ENCODE measurements at places on chromosomes 6 and 20.

DNA sequence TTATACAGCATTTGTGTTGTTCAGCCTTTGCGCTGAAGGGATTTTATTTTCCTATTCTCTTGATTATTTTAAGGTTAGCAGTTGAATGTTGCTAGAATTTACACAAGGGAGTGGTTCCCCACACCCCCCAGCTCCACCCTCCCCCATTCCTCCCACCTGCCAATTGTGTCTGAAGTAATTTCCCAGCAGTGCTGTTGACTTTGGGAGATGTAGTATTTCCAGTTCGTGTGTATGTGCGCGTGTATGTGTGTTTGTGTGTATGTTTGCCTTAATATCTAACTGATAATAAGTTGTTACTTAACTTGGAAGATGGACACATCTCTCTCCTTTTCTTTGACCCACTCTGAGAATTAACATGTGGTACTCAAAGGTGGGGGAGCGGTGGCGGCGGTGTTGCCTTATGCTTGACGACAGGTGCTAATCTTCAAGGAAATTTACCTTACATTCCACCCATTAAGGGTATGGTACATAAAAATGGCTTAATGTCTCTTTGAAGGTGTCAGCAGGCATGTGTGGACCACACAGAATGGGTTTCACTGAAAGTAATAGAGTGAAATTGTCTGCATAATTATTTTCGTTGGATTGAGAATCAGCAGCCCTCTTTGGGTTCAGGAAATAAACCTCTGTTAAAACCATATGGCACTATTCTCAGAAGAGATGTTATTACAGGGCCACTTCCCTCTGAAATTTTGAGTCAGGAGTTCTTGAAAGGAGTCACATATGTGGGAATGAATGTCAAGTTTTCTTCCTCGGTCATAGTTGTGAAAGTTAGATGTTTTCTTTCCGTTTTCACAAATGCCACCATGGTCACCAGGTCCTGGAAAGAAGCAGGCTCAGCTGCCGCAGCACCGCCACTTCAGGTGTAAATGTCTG, 95.6 kb upstream of the SUPT3H start:
- DNase-seq = no peak

- no peak for DNase-seq
Measured at GRCh38 chr6:144820270-144820669, 535.1 kb downstream of the UTRN start.

DNA sequence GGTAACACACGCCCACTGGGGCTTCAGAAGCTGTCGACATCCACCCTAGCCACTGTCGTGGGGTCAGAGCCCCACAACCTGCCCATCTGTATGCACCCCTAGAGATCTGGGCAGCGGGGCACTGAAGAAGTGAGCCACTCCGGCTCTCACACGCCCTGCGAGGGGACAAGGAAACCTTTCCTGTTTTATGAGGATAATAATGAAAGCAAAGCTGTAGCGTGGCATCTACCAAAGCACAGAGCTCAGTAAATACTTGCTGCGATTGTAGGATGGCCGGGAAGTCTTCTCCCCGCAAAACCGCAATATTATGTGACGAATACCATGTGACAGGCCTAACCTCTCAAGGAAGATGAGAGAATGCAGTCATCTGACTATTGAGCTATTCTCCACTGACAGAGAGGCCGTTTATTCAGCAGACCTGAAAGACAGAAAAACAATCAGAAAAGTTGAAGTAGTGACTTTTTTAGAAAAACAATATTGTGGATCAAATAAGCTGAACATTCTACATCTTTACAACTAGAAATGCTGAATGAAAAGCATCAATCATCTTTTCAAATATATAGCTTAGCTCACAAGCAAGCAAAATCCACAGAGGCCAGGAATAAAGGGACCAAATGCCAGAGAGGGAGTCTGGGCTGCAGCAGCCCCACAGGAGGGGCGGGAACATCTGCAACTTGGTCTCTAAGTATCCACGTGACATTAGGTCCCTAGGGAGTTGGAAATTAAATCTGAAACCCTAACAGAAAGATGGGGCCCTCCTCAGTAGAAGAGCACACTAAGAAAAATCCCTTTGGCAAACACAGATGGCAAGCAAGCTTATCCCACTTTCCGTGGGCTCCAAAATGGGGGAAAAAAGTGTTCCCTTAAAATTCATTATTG, 207.8 kb downstream of the TTLL2 start:
- no peak for DNase-seq

DNA sequence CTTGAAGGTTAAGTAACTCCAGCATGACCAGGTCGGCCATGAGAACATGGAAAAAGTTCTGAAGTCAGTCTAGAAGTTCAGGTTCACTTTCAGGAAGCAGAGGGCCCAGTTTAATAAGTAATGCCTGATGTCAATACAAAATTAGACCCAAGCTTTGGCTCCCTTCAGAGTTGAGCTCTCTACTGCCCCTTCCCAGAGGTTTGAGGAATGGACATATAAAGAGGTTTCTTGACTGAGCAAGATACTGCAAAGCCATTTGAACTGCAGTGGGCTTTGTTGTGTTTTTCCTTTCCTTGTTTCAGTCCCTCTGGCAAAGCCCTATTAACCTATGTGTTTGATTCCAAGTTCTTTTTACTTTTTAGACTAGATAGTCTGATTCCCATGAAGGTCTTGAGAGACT, 97.8 kb upstream of the PREP start:
- no peak for DNase-seq

- no peak for DNase-seq
Measured at GRCh38 chr6:165566088-165566828, 96.8 kb downstream of the PDE10A start.

DNA sequence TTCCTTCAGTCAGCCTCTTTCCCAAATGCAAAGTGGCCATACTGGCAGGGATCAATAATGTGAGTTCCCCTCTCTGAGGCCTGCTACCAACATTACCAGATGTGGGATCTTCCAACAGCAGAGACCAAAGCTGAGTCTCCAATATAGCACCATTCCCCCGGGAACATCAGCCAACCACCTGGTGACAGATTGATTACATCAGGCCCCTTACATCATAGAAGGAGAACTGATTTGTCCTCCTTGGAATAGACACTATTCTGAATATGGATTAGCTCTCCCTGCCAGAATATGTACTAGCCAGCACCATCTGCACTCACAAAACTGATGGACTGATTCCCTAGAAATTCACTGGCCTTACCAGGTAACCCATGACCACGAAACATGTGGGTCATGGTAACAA, 61.9 kb upstream of the CARMIL1 start:
- DNase-seq = no peak

GRCh38 chr20:25011261-25011660, 18.7 kb upstream of the APMAP start:
- peak; percentile 44 for DNase-seq

DNA sequence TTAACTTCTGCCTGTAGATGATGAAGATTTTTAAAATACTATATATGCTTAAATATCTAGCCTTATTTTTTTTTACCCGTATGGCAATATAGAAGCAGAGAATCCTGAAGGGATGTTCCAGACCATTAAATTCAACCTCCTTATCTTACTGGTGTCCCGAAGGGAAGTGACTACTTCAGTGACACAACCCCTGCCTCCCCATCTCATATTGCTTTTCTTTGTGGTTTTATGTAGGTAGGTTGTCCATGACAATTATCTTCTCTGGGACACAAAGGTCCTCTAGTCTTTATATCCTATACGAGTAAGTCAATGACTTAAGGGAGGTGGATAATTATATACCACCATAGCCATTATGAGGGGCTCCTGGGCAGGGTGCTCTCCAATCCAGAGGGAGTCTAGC, 57.4 kb upstream of the EMILIN3 start:
- DNase-seq = no peak

DNA sequence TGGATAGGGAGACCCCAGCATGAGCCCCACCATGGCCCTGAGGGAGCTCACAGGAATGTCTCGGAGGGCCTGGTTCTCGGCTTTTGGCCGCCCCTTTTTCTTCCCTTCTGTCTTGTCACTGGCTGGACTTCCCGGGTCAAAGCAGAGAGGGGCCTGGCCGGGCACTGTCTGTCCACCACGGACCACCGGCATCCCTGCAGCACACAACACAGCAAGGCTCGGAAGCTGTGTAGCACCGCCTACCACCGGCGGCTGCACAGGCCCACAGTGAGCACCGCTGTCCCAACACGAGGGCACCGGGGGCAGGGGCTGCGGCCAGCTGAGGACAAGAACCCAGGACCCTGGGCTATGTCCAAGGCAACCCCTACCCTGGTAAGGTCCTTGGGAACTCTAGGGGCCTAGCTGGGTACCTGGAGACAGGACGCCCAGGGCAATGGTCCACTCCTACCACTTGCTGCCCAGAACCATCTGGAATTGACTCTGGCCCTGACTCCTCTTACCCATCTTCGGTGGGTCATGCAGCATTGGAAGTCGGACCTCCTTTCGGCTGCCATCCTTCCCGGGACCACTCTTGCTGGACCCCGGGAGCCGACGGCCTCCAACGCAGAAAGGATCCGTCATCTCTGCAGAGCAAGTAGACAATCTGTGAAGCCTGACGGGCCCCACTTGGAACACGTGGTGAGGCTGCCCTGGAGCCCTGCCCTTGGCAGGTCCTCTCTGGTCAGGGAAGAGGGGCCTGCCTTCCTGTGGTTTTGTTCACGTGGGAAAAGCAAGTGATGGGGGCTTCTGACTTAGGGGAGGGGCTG, 2.2 kb downstream of the ZNF512B start:
- no peak for DNase-seq

DNA sequence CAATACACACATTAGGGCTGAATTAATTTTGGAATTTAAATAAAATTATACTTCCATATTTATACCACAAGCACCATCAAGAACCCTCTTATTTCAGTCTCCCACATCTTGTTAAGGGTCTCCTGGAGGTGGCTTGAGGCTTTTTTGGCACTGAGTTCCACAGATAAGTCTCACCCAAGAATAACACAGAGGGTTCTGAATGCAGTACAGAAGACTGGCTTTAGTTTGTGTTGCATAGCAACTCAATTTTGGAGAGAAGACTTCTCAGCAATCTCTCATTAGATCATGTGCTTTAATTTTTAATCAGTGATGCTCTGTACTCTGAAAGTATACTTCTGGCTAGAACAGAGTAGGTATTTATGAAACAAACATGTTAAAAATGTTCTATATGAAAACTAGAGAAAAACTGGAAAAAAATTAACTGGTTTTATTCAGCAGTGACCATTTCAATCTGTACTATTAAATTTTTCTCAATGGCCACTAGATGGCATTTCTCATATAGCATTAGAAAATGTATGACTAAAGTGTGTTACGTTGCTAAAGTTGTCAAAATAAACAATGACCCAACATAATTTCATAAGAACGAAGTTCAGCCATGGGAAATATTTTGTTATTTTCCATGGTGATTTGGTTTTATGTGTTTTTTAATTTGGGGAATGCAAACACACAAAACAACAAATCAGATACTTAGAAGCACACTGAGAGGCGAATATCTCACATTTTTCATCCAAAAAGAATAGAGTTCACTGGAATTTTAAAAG, 32.7 kb upstream of the MAP7 start:
- DNase-seq = no peak

DNA sequence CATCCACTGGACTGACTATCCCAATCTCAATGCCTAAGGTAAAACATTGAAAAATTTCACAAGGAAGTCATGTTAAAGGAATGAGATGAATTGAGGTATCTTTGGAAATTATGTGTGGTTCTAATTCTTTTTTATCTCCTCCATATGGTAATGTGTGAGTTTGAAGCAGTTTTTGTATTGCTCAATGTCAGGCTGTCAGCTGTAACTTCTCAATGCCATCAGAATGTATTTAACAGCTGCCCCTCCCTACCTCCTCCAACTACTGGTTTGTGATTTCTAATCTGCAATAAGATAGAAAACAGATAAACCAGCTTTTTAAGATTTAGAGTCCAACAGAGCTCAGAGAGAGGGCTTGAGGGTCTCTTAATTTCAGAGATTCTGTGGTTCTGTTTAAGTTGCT, 1005.8 kb upstream of the ADGRB3 start:
- DNase-seq = no peak

DNA sequence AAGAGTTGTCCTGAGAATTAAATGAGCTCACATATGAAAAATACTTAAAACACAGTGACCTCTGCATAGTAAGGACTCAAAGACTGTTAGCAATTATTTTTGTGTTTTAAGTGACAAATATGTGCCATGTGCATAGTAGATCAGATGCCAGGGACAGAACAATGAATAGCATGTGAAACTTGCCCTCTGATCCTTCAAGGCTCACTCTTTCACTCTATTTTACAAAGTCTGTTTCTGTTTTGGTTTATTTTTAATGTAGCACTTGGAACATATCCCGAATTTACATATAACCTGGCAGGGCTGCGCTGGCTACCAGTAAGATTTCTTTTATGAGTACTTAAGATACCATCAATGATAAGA, 135.5 kb upstream of the TNFAIP3 start:
- DNase-seq = no peak

DNA sequence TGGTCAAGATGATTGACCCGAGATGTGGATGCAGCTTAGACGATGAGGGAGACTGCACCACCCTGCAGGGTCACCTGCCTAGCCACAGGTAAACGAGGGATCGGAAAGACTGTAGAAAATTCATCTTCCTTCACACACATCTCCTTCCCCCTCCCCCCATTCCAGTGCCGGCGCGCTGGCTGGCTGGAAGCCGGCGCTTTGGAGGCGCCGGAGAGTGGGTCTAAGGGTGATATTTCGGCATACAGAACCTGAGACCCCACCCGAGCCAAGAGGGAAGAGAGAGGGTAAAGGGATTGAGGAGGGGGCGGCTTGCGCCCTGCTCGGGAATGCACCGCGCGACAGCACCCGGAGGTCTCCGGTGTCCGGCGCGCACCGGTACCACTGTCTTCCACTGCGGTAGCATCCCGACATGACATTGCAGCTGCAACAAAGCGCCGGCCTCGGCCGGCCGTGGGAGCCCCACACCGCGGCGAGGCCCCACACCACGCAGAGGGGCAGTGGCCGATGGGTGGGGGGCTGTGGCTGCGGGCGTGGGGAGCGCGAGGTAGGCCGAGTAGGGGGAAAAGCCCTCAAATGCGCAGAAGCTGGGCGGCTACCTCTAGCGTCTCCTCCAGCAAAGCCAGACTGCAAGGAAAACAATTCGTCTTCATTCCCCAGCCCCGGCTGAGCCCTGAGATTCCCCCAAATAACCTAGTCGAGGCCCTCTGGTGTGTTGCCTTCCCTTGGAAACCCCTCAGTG, 984 bp downstream of the TNFRSF21 start:
- no peak for DNase-seq

DNA sequence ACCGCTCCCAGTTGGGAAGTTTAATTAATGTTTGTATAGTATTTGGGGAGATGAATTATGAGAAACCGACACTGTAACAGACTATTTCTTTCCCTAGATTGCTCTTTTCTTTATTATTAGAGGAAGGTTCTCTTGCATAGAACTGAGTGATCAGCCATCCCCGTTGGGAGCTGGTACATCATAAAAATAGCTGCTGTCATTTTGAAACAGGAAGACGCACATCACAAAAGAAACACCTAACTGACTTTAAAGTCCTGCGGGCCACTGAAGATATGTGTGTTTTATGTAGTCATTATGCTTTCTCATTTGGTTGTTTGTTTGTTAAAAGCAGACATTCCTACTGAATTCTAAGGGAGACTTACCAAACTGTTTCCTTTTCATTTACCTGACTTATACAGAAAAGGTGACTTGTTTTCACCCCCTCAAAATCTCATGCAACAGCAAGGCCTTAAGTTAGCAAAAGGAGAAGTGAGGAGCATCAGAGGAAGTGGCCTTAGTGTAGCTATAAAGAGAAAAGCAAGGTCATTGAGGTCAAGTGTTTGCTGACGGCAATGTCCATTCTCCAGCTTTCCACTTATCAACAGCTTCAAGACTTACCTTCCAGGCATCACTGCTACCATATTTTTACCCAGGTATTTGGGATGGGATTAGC, 91.0 kb downstream of the PKHD1 start:
- no peak for DNase-seq
